ENCODE measurements at places on chromosomes 2 and 18. TPM values are rescaled to one million over a fixed set of nuclear protein-coding genes. Genes with fewer than 3 reads are reported as not detected.

DNA sequence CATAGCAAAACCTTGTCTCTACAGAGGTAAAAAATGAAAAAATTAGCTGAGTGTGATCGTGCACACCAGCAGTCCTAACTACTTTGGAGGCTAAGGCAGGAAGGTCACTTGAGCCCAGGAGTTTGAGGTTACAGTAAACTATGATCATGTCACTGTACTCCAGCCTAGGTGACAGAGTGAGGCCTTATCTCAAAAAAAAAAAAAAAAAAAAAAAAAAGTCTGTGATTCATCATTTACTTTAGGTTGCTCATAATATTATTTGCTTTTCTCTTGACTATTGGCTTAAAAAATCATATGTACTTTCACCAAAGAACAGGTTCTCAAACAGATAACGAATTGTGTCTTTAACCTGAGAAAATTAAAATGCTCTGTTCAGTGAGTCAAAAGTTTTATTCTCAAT, 129.1 kb downstream of the MYO3B start:
- ATAC-seq: no peak

DNA sequence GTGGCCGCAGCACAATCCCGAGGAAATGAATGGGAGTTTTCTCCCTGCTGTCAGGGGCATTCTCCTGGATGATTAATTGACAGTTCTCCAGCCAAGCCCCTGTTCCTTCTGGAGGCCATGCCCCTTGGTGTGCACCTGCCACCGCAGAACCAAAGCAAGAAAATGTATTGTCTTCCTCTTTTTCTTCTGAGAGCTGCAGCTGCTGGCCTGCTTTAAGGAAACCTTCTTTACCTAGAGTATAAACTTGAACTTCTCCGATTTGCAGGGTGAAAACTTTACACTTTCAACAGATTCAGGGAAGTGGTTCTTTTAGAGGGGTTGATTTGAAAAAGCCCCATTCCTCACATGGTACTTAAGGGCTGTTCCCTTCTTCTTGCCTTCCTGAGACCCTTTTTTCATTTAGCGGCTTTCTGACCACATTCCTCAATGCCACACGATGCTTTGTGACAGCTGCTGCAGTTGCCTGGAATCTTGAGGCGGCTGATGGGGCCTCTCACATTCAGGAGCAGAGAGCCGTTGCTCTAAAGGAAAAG, 402.8 kb downstream of the TXNL1 start:
- ATAC-seq: no peak

GRCh38 chr18:3799515-3799914, 349.5 kb downstream of the TGIF1 start:
- no peak for ATAC-seq

DNA sequence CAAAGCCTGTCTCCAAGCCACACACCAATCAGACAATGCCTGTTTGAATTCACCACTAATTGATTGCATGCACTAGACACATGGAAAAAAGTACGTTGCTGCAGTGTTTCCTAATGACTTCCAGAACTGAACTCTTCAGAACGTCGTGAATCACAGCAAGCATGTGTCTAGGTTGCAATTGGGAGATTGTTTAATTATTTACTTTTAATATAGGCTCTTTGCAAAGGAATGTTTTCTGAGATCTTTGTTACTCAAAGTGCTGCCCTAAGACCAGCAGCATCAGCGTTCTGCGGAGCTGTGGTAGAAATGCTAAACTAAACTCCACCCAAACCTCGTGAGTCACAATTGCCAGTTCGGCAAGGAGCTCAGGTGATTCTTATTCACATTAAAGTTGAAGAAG, 52.7 kb upstream of the CCDC68 start:
- ATAC-seq: peak; percentile 85

GRCh38 chr2:18346344-18346743, 214.1 kb downstream of the RDH14 start:
- ATAC-seq: peak; percentile 53

- ATAC-seq: no peak
Measured at GRCh38 chr2:69623236-69623635, 20.3 kb downstream of the AAK1 start.

Gene SH3BP4
- 18.4 TPM for total RNA-seq

DNA sequence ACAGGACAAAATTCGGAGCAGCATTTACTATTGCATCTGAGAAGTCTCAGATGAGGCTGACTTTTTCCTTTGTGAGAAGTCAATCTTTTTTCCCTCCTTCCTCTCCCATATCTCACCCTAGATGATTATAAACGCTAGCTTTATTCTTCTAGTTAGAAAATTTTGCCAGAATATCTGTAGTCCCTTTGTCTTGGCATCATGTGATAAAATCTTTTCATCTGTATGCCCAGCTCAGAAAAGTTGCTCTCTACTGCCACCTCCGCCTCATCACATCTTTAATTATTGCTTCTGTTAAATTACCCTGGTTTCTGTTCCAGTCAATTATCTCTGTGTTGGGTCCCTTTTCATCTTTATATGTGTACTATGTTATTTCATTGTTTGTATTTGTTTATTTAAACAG, 210.8 kb upstream of the SLC35G4 start:
- ATAC-seq: no peak

- no peak for ATAC-seq
Measured at GRCh38 chr2:44994377-44994776, 14.9 kb downstream of the SIX2 start.

DNA sequence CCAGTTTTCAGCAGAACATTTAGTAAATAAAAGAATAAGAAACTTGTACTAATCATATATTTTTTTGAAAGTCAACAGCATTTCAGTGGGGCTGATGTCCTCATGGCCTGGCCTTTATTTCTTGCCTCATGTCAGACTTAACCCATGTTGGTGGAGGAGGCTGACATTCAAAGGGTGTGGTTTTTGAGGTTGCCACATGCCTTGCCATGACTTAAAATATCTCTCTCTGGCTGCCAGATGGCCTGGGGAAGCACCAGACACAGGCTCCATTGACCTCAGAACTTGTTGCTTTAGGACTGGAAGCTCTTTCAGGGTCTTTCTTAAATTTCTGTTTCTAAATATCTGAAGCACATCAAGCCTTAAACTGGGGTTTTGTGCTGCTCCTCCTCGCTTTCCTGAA, 32.5 kb upstream of the CD28 start:
- ATAC-seq: no peak

DNA sequence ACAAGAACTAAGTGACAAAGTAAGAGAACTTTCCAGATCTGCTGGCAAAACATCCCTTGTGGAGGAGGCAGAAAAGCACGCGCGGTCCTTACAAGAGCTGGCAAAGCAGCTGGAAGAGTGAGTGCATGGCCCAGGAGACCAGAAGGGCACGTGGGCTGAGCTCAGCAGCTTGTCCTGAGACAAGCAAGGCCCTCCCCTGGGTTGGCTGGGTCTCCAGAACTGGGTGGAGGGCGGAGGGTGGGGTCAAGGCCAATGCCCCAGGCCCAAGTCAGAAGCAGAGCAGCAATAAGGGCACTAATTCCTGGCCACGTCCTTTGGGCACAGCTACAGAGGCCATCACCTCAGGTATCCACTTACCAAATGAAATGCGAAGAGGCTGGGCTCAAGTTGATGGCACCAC, 110.6 kb upstream of the TTC39C start:
- ATAC-seq: no peak

Gene TRAK2
- 20.0 TPM for total RNA-seq

DNA sequence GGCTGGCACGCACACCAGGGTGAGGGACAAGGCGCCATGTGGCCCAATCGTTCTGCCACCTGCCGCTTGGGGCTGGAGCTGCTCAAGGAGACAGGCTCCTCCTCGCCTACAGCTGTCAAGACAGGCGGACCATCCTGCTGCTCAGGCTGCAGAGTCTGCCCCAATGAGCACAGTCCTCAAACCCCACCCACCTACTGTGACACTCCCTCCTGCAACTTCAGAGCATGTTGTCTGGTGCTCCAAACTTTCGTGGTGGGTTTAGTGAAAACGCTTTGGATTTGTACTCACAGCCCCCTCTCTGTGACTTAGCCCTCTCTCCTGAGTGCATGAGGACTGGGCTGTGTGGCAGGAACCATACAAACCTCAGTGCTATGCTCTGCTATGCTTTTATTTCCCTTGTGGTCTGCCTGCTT, 23.2 kb upstream of the SLC35F6 start:
- ATAC-seq: peak; percentile 34

DNA sequence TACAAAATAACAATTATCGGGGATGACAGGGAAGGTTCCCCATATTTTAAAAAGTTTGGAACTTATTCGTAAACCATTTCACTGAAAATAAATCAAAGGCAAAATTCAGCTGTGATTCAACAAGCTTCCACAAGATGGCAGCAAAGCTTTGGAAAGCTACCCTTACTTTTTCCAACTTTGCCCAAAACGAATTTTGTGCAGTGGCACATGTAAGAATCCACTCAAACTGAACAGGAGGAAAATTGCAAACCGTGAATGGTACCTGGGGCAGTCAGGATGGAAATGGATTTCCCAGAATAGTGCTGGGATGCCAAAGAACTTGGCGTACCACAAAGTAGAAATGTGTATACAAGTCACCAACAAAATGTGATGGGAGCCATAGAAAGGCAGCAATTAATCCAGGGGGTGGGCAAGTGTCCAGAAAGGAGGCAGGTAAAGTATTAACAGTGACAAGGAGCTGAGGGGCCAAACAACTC, 10.7 kb downstream of the RPL31 start:
- no peak for ATAC-seq

DNA sequence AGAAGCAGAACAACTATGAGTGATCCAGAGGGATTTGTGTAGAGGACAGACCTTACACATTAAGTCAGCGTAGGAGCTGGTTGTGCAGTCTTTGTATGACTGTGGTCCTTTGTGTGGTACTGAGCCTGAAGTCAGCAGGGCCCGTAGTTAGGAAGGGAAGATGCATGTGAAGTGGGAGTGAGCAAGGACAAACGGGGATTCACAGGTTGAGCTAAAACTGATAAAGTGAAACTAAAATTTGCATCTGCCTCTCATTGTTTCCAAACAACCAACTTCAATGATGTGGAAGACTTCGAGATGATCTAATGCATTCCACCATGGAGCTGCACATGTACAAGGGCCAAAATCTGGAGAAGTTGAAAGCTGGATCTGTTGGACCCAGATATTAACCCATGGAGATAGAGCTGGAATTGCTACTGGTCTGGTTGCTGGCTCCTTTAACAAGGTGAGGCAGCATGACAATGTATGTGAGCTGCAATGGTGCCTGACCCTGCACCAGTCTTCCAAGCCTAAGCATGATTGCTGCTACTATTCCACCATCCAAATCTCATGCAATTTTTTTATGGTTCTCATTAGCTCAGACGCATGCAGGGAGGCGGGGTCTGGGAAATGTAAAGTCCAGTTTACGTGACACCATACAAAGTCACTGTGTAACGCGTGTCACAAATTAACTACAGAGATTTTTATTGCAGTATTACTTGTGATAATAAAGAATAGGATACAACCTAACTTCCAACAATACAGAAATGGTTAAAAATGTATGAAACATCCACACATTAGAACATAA, 12.1 kb upstream of the CYBRD1 start:
- ATAC-seq: no peak

GRCh38 chr2:132936791-132937190, 266.8 kb upstream of the LYPD1 start:
- no peak for ATAC-seq

Gene SNRNP27
- 65.3 TPM for total RNA-seq

Gene DCDC2C
- total RNA-seq: not detected

DNA sequence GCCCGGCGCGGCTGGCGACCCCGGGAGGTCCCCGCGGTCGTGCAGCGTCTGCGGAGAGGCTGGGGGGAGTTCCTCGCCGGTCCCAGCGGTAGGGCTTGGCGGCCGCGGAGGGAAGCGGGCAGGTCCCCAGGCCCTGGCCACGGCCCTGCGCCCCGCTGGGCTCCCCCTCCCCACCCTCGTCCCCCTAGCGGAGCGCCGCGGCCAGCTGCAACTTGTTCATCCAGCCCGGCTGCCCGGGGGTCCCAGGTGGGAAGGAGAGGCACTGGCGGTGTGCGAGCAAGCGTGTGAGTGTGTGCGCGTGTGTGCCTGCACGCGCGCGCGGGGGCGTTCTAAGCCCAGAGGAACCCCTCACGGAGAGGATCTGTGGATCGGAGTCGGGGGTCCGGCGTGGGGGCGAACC, 1.3 kb downstream of the PTPRM start:
- ATAC-seq: peak; percentile 2

- no peak for ATAC-seq
Measured at GRCh38 chr2:120988700-120989511, 253.2 kb downstream of the GLI2 start.

GRCh38 chr2:40128796-40129195, 323.1 kb downstream of the SLC8A1 start:
- ATAC-seq: no peak

- ATAC-seq: no peak
Measured at GRCh38 chr18:40907842-40908241, 1047.2 kb upstream of the PIK3C3 start.

Gene SF3B6
- total RNA-seq: 145 TPM

Gene LIPG
- 13.8 TPM for total RNA-seq

DNA sequence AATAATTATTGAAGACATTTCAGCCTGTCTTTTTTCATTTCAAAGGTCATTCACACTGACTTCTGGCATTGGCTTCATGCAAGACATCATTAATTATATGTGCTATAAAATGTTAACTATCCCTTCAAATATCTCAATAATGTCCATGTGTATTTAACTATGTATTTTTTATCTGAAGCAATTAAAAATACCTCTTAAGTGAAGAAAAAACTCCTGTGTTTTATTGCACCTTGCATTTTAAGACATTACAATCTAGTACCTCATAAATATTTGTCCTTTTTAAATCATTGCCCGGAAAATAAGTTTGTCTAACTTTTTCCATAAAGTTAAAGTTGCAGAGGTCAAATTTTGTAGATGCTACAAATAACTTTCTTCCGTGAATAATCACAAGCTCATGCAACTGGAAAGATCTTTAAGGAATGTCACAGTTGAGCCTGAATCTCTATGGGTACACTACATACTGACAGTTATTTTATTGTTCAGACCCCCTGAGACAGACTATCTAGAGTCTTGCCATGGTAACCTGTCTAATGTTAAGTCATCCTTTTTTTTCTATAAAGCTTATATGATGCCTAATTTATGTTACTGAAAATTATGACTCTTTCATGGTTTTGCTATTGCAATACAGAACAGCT, 38.4 kb upstream of the COBLL1 start:
- no peak for ATAC-seq

DNA sequence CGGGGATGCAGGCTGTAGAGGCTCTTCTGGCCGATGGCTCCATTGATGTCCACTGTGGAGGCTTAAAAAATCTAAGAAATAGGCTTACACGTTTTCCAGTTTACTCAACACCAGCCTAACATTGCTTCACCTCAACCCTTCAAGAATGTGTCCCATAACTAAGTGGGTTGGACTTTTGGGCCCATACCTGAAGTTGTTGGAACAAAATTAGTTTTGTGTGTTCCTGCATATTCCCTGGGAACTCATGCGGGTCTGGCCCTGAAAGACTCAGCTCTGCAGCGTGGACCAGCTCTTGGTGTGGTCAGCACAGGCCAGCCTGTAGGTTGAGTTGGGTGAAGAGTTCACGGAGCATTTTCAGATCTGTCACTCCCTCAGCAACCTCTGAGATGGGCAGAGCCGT, 38.5 kb downstream of the SH3BP4 start:
- ATAC-seq: no peak
